ENCODE measurements at places on chromosomes 5 and 9.

DNA sequence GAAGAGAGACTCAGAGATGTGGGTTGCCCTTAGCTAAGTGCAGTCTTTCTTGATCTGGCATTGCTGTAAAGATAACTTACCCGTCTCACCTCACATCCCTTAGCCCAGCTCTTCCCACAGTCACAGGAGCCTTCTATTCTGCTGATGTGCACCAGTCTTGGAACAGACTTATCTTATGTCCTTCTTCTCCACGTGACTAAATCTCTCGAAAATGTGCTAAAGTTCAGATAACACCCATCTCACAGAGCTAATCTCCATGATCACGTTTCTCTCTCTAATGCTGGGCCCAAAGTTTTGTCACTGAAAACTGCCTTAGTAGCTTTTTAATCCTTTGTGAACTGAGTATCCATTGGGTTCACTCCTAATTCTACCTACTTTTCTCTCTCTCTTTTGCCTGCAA, 16.7 kb downstream of the SLC36A1 start:
- DNase-seq = no peak

DNA sequence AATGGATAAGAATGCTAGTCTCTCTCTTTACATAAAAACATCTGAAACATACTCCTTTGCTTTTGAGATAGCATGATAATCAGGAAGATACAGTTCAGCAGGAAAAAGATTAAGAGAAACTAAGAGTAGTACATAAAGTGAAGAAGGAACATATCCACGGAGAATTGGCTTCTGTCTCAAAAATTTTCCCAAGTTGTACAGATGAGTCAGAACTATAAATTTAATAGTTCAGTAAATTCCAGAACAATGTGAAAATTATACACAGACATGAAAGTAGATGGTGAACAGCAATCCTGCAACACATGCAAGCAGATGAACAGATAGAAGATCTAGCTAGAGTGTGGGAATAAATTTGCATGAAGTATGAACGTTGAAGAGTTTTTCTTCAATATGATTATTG, 691.4 kb upstream of the RIOK2 start:
- DNase-seq = no peak

DNA sequence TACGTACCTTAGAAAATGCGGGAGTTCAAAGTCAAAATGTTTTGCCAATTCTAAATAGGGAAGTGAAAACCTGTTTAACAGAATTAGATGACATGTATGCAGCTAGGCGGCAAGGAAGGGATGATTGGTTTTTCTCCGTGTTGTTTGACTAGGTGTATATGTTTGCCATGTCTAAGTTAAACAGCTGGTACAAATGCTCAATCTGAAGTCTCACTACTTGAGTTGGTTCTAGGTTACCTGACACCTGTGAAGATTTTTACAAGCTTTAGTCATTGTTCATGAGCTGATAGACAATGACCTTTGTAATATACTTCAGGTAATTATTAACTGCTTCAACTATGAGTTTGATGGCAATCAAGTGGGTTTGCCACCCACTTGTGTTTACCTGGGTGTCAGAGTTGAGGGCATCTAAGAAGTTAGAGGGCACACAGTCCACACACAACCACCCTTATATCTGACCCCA, 74.3 kb downstream of the SLC44A1 start:
- no peak for DNase-seq

DNA sequence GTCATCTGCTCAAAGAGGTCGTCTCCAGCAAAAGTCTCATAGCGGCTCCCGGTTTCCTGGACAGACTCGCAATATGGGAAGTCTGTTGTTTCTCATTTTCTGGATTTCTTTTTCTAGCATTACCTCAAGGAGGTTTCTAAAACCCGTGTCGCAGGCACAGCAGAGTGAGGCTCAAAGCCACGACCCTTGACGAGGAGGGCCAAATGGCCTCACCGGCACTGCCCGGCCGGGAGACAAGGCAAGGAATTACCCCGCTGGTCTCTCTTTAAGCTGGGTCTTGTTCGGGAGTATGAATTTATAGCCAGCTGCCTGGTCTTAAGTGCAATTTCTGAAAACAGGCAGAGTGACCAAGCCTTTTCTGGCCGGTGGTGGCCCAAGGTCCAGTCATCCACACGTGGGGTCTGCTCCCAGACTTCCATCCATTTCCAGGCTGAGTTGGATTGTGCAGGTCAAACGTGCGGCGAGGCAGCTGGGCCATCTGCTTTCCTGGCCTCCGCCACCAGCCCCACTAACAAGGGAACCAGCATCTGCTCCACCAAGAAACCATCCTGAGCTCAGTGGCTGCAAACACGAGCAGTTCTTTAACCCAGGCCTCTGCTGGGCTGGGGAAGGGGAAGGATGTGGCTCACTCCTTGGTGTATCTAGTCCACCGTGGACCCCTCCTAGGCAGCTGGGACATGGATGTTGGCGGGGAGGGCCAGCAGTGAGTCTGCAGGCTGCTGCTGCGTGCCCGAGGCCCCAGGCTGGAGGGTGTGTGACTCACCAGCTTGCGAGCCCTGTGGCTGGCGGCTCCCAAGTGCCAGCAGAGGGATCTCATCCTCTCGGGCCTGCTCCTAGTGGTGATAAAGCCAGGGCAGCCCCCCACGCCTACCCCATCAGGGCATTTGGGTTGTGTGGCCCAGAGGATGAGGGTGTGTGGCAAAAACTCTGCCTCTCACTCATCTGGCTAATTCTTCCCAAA, 55.6 kb upstream of the COL5A1 start:
- no peak for DNase-seq

DNA sequence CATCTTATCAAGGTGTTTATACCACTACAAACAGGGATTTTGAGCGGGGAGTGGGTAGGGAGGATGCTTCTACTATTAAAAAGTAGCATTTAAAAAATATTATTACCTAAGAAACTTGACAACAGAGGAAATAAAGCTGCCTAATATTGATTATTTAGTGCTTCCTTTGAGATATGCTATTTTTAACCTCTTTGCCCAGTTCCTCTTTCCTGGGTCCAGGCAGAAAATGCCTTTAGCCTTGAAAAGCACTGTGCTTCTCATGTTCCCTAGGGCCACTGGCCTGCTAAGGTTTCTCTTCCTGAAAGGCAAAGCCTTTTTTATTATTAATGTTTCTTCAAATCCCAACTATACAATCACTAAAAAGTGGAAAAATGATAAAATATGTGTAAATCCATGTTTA, 217.2 kb upstream of the HAPLN1 start:
- no peak for DNase-seq

DNA sequence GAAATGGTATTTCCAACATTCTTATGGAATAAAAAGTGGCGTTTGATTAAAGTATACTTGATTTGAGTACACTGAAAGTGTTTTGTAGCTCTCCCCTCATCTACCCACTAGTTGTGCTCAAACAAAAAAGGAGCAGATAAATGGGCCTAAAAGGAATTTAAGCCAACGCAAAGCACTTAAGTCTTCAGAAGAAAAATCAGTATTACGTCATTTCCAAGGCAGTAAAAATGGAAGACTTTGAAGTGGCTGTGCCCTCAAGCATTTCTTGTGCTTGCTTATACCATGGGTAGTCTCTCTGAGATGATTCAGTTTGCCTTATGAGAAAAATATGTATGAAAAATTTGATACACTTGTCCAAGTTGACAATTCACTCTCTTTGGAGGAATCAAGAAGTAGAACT, 279.9 kb upstream of the CD180 start:
- DNase-seq = no peak

- no peak for DNase-seq
Observed at GRCh38 chr9:21670374-21670773, 132.1 kb upstream of the MTAP start.

Measured in activated naive CD8-positive, alpha-beta T cell treated with anti-CD3 and anti-CD28 coated beads, Interleukin-2, amount 50 U/mL, for 16 hours (primary cell).